ENCODE measurements at places on chromosomes 3 and 15.
A peak's percentile ranks its signal among the peaks of the same experiment; 100 is the strongest.

DNA sequence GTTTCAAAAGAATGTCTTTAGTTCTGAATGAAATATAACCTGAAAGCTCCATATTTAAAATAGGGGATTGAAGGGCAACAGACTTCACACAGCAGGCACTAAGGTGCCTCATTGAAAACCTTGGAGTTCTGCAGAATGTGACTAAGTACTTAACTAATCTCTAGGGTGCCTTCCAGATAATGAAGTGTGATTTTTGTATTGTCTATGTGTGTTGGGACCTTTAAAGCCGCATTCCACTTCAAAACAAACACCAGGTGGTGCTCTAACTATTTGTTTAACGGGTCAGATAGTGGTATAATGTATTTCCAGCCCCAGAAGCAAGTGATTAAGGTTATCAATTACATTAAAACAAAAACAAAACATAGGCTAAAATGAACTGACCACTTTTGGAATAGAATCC, 28.0 kb downstream of the TFG start:
- no peak for DNase-seq

DNA sequence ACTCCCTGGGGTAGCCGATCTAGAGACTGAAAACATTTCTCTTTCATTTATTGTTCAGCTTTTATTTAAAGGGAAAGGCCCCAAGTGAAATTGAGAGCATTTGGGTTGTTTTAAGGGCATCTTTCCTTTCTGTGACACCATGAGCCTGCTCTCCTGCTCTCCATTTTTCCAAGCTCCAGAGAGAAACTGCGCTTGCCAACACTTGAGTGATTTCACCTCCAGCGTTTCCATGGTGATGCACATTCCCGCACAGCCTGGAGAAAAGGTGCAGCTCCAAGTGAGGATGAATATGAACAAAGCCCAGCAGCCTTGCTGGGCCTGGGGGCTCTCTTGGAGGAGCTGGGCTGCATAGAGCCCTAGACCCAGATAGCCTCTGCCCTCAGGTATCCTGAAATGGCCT, 159.2 kb upstream of the PPP2R3A start:
- DNase-seq: no peak

DNA sequence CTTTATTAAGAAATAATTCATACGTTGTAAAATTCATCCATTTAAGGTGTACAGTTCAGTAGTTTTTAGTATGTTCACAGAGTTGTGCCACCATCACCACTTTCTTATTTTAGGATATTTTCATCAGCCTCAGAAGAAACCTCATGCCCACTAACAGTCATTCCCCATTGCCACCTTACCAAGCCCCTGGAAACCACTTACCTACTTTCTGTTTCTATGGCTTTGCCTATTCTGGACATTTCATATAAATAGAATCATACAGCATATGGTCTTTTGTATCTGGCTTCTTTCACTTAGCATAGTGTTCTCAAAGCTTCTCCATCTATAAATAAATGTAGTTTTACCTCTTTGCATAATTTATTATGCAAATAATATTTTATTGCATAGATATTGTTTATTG, 6.6 kb downstream of the FETUB start:
- no peak for DNase-seq

- DNase-seq: no peak
Observed at GRCh38 chr3:151584566-151584965, 123.7 kb upstream of the IGSF10 start.

DNA sequence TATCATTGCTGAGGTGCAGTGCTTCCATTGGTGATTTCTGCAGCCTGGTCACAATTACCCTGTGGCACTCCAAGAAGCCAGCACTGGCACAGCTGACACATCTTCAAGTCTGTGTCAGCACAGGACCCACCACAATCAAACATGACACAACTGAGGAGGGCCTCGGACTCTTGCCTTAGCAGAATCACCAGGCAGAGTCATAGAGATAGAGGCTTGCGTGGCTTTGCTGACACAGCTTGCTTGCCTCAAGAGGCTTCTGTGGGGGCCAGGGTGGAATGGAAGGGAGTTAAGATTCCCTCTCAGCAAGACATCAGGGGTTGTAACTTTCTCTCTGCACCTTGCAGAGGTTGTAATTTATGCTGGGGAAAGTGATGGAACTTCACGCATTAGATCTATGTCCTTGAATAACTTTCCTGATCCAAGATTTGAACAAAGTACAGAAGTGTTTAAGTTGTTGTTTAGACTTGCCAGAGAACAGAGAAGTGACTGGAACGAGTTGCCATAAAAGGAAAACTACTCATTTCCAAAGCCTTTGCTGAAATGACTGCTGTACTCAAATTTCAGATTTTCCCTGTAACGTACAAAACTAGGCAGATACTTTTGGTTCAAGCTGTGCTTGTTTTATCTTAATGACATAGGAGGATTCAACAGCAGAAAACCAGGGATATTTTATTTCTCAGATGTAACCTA, 170.7 kb downstream of the DIPK2A start:
- DNase-seq: no peak

DNA sequence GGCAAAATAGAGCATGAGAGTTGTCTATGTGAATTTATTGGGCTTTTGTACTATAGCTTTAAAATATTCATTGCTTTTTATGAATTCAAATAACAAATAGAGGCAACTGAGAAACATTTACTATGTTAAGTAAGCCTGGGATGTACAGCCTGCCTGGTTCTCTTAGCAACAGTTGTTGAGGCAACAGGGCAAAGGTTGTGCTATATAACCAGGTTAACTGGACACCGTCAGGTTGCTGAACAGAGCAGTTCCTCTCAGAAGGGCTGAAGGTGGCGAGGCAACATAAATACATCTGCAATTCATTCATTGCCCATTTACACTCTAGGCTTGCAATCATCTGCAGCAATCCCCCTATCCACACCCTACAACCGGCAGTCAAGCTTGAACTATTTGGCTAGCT, 78.2 kb downstream of the GTF2E1 start:
- no peak for DNase-seq

DNA sequence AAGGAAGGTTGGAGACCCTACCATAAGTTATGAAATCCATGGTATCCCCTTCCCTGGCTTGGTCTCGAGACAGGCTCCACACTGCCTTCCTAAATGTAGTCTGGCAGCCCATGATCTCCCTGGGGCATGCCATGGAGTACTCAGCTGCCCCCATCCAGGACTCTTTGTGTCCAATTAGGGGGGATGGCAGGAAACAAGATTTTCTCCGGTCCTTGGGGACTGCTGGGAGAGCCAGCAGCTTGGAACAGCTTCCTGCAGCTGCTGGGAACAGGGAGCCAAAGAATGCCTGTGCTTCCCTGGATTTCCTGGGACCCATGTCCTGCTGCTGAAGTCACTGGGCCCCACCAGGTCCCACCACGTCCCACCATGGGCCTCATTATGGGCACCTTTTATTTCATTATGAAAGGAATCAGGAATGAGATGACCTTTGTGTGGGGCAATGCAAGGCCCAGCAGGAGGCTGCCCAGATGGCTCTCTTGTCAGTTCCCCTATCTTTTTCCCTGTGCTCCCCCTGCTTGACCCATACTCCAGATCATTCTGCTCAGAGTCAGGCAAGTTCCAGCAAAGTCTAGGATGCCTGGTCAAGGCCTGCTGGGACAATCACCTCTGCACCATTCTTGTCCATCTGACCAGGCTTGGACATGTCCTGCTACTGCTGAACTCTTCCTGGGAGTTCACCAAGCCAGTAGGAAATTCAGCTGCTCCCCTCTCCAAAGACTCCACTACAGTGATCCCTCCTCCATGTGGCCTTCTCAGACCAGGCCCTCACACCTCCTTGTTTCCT, 15.0 kb upstream of the DAG1 start:
- DNase-seq: no peak

DNA sequence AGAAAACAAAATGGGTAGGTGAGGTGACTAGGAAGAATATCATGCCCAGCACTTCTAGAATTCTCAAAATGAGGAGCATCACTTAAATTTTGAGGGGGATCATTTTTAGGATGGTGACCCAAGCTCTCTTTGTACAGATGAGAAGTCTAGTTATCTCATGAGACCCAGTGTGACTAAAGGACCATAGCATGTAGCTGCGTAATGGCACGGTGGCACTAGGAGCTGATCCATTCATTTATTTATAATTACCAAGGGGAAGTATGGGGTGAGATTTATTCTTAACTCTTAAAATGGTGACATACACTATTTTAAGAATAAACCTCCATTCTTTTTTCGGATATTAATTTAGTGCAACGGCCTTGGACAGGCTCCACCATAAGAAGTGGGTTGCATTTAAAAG, 8.3 kb downstream of the IQGAP1 start:
- DNase-seq: no peak

- no peak for DNase-seq
Observed at GRCh38 chr15:75455982-75456531, 4.6 kb upstream of the SIN3A start.

DNA sequence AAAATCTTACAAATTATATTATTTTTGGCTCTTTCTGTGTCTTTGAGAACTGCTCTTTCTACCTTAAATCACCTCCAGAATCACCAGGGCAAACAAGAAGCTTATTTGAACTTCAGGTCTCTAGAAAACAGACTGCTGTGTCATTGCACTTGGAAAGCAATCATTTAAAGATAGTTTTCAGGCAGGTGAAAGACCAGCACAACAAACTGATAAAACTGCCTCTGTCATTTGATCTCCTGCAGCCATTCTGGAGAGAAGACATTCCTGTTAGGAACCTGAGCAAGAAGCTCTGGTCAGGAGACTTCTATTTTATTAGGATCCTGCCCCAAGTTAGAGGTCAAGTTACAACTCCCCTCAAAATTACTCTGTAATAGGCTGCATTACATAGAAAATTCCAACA, 50.7 kb upstream of the AP4E1 start:
- no peak for DNase-seq

- DNase-seq: no peak
Observed at GRCh38 chr15:92332125-92332899, 61.4 kb upstream of the ST8SIA2 start.

DNA sequence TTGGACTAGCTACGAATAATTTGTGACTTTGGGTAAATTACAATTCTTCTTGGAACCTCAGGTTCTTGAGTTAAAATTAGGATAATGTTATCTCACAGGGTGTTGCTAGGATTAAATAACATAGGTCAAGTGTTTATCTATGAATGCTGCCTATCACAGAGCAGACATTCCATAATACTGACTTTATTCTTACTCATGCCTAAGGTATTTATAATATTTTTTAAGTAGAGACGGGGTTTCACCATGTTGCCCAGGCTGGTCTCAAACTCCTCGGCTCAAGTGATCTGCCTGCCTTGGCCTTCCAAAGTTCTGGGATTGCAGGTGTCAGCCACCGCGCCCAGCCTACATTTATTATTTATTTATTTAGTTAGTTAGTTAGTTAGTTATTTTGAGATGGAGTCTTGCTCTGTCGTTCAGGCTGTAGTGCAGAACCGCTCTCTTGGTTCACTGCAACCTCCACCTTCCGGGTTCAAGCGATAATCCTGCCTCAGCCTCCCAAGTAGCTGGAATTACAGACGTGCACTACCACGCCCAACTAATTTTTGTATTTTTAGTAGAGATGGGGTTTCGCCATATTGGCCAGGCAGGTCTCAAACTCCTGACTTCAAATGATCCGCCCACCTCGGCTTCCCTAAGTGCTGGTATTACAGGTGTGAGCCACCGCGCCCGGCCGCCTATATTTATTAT, 741 bp upstream of the ZNF106 start:
- no peak for DNase-seq

DNA sequence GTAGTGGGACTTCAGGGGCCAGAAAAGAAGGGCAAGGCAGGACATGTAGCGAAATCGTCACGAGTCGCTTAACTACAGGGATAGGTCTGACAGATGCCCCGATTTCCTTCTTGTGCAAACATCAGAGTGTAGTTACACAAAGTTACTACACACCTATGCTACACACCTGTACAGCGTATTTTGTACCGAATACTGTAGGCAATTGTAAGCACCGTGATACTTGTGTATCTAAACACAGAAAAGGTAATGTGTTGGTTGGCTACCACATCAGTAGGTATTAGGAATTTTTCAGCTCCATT, 515 bp upstream of the MTHFS start:
- peak; percentile 69 for DNase-seq

DNA sequence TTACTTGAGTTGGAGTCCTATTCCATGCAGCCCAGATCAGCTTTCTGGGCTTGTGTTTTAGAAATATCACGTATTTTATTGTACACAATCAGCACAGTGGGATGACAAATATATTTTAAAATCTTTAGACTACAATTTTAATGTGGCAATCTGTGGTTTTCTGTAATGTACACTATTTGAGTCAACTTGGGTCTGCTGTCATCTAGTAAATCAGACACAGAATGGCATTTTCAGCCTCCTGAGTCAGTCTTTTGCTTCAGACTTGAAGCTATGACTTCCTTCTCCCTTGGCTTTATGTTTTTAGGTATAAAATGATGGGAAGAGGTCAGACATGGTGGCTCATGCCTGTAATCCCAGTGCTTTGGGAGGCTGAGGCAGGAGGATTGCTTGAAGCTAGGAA, 232.1 kb downstream of the NECTIN3 start:
- no peak for DNase-seq

GRCh38 chr3:106729481-106729880, 647.8 kb upstream of the CCDC54 start:
- DNase-seq: no peak

DNA sequence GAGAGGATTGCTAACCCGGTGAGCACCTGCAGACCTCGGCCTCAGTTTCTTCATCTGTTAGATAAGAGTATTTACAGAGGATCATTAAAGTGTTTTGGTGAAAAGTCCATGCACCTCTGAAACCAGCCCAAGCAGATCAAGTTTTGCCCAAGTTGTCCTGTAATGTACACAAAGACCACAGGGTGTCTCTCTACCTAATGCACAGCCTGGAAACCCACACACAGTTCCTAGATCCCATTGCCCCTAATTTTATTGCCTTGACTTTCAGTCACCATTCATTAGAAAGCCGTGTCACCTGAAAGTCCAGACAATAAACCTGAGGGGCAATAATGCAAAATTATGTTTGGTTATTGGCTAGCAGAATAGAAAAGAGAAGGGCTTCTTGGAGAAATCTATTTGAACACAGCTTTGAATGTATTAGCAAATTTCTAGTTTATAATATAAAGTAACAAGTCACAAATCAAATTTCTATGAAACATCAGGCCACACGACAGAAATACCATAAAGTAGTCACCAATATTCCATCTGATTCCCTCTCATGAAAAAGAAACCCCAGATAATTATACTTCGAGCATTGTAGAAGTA, 161.3 kb upstream of the SLC2A2 start:
- DNase-seq: no peak

GRCh38 chr3:167733961-167734497, 663 bp downstream of the PDCD10 start:
- peak; percentile 69 for DNase-seq

- no peak for DNase-seq
Observed at GRCh38 chr3:188649521-188649920, 495.6 kb downstream of the LPP start.

DNA sequence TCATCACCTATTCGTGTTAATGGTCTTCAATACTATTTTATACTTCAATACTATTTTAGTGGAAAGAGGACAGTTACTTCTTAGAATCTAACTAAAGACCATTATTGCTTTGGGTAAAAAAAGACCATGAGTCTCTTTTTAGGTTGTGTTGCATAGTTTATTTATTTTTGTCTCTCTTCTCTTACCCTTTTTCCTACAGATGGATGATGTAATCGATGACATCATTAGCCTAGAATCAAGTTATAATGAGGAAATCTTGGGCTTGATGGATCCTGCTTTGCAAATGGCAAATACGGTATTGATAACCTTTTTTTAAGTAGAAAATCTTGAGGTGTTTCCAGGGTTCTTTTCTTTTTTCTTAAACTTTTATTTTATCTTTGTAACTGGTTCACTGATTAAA, 58.5 kb upstream of the SAMMSON start:
- no peak for DNase-seq

- DNase-seq: no peak
Observed at GRCh38 chr3:60920519-60920918, 330.7 kb downstream of the FHIT start.

Data from KG1 (cell line).